Epithelial cell of prostate (primary cell): ENCODE measurements at places on chromosomes 1 and 21.

DNA sequence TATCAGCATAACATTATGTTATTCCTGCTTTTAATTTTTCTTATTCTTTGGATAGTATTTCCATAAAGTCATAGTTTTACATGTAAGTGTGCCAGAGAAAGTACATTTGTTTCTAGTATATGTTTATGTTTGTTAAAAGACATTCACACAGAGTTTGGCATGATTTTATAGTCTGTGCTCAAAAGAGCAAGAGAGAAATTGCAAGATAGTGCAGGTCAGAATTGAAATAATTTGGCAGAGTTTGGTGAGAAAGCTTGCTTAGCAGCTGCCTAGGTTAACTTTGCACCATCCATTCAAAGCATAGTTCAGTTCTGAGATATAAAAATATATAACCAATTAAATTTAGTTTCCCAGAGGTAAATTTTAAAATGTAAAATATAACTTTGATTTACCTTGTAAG, 17.0 kb downstream of the NEK7 start:
- DNase-seq, result no peak

DNA sequence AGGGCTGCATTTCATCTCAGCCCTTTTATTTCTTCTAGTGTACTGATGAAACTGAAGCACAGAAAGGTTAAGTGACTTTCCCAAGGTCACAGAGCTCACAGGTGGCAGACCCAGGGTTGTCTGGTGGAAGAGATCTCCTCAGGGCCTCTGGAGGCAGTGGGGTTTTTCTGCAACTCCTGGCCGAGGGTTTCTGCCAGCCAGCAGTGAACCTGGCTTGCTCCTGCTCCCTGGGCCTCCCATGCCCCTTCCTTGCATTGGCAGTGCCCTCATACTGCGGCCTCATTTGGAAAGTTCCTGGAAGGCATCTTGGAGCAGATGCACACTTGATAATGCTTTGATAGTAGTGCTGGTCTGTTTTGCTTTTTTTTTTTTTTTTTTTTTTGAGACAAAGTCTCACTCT, 7.7 kb downstream of the GALNT2 start:
- no peak for DNase-seq

GRCh38 chr1:31318146-31318545, 21.3 kb downstream of the ZCCHC17 start:
- no peak for DNase-seq

DNA sequence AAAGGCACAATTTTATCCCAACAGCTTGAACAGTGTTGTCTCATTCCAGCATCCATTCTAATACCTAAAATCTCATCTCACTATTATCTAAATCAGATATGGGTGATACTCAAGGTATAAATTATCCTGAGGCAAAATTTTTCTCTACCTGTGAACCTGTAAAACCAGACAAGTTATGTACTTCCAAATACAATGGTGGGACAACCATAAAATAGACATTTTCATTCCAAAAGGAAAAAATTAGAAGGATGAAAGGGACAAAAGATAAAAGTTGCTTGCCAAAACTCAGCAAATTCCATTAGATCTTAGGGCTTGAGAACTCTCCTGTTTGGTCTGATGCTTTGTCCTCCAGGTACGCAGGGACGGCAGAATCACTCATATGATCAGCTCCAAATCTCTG, 650.5 kb downstream of the ADGRL2 start:
- DNase-seq, result no peak

- no peak for DNase-seq
These were observed 8.1 kb upstream of the TFF1 start for GRCh38 chr21:42374457-42374856.

GRCh38 chr1:220281159-220281574, 8.9 kb upstream of the RAB3GAP2 start:
- no peak for DNase-seq

- DNase-seq, result no peak
These were observed 522.9 kb downstream of the LRRIQ3 start for GRCh38 chr1:73674945-73675561.

- DNase-seq, result no peak
These were observed 257.6 kb upstream of the USP24 start for GRCh38 chr1:55472784-55473183.

GRCh38 chr1:53470155-53470554, 11.0 kb downstream of the DMRTB1 start:
- no peak for DNase-seq
